ENCODE measurements at places on chromosomes 4 and X.

- DNase-seq = no peak
These were observed 1.4 kb downstream of the IGSF1 start for GRCh38 chrX:131287560-131288179.

- DNase-seq = no peak
These were observed 736 bp downstream of the IDS start for GRCh38 chrX:149504226-149504914.

DNA sequence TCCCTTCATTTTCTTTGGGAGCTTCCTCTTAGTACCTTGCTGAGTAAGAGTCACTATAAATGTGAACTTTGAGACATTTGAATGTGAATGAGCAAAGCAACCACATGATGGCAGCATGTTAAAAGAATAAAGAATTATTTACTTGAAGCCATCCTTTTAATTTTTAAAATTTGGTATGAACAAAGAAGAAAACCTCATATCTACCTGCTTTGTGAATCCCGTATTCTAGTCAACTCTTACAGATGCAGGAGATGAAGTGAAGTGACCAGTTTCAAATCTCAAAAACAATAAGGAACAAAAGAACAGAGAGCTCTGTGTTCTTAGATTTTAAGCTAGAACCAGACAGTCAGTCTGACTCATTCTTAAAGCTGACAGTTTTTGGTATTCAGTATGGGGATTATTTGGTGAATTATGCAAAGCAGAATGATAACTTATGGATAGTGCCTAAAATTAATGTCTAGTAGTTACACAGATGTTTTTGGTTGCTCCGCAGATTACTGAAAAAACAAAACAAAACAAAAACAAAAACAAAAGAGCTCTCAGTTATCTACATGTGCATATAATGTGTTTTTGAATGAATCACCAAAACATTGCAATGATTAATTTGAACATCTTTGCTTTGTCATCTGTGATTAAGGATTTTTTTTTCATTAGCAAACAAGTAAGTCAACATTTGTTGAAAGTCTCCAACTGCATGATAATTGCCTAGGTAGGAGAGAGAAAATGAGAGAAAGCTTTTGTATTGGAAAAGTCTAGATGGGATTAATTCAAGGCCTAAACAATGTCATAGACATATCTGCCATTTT is 48.2 kb upstream of the H2AZ1 start:
- DNase-seq = no peak

DNA sequence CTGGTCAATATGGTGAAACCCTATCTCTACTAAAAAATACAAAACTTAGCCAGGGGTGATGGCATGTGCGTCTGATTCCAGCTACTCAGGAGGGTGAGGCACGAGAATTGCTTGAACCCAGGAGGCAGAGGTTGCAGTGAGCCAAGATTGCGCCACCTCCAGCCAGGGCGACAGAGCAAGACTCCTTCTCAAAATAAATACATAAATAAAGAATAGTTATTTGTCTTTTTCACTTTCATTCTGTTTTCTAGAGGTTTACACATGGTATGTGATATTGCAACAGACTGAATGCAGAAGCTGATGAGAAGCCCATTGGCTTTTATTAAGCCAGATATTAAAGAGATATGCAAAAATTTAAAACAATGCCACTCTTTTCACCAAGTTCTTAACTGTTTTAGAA is 8.2 kb downstream of the KLHL15 start:
- DNase-seq = no peak
